ENCODE measurements at places on chromosomes 7 and 10.
A peak's percentile ranks its signal among the peaks of the same experiment; 100 is the strongest.

DNA sequence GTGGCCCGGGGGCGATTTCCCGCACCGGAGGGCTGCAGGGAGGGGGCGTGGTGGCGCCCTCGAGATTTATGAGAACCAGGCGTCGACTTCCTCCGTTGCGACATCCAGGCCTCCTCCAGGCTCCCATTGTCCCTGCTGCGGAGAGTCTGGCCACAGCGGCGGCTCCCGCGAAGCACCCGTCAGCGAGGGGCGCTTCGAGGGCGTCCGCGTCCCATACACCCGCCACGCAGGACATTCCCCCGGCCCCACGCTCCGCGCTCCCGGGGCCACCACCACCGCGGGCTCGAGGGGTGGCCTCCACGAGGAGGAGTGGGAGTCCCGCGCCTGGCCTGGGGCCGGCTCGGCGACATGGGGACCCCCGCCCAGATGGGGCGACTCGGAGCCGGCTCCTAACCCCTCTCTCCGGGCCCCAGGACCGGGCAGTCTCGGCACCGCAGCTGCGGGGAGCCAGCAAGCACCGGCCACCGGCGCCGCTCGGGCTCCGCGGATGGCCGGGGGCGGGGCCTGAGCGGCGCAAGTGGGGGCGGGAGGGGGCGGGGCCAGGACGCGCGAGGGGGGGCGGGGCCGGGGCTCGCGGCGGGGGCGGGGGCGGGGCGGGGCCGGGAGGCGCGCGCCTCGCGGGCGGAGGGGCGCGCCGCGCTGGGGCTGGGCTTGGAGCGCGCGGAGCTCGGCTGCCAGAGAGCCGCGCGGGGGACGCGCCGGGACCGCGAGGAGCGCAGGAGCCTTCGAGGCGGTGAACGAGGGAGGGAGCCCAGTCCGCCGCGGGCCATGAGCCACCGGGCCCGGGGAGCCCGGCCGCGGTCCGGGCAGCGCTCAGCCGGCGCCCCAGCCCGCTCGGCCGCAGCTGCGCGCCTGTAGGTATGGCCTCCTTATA, at the start of gene SH2B2:
Gene SH2B2 (plus strand): TSS at position 632 of the 874 bp plus-strand sequence. CDS start 13,683 bp downstream, outside the sequence.
- DNase-seq = peak; percentile 59

DNA sequence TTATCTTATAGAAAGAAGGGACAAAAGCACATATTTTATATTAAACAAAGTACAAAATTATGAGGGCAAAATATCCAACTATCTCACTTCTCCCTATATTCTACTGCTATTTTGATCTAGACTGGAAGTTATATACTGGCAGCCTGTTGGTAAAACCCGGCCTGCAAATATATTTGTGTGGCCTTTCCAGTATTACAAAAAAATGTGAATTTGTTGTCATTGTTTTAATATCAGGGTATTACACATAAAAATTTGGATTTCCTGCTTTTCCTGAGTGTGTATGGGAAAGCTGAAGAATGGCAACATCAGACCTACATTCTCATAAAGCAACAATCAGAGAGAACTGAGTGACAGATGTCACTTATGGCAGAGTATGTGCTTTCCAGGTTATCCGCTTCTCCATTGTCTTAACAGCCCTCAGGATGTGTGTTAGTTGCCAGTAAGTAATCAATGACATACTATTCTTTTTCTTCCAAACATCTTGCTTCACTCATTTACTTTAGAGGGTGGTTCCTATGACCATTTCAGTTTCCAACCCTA, 7.3 kb downstream of the SYPL1 start:
- no peak for DNase-seq

DNA sequence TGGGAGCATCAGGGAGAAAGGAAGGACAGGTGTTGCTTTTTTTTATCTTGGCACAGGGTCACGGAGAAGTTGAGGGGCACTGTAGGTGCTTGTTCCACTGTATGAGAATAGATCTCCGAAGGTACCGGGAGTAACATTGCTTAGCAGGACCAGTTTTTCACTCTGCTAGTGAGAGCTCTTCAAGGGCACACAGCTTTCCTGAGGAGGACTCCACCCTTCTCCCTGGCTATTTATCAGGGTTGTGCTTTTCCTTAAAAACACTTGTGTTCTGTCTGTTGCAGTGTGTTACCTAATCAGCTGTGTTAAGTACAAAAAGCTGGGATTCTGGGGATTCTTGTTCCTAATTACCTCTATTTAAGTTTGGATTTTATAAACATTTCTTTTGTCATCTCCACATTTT, 160.5 kb downstream of the SND1 start:
- DNase-seq = no peak

DNA sequence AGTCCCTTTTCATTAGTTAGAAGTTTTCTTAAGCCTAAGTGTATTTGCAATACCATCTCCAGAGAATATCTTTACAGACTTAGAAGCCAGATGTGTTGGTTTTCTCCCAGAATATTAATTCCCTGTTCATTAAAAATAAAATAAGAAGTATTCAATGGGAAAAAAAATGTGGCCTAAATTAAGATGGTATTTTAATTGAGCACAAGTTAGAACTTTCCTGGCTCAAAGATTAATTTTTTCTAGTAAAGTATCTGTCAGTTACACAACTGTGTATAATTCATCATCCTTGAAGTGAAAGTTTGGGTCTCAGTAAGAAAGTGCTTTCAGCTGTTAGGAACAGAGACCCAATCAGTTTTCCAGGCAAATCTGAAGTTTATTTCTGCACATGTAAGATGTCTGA, 1179.5 kb upstream of the C7orf33 start:
- DNase-seq = no peak

- DNase-seq = no peak
Observed at GRCh38 chr7:144671429-144671828, 164.4 kb downstream of the TPK1 start.

- no peak for DNase-seq
Observed at GRCh38 chr10:6181249-6181648, 21.5 kb upstream of the PFKFB3 start.

- no peak for DNase-seq
Observed at GRCh38 chr10:46297406-46298204, 10.8 kb downstream of the ANTXRL start.

DNA sequence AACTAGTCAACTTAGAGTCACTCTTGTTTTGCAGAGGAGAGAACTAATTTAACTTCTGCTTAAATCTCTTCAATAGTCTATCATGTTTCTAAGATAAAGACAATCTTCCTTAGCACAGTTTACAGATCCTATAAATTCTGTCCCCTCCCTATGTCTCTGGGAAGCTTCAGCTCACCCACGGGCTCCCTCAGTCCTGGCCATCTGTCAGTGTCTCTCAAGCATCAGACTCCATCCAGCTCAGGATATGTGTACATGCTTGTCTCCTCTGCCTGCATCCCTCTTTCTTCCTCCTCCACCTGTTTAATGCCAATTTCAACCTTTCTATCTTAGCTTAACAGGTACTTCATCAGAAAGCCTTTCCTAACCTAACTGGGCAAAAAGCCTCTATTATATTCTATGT, 177.1 kb upstream of the PTER start:
- DNase-seq = no peak

DNA sequence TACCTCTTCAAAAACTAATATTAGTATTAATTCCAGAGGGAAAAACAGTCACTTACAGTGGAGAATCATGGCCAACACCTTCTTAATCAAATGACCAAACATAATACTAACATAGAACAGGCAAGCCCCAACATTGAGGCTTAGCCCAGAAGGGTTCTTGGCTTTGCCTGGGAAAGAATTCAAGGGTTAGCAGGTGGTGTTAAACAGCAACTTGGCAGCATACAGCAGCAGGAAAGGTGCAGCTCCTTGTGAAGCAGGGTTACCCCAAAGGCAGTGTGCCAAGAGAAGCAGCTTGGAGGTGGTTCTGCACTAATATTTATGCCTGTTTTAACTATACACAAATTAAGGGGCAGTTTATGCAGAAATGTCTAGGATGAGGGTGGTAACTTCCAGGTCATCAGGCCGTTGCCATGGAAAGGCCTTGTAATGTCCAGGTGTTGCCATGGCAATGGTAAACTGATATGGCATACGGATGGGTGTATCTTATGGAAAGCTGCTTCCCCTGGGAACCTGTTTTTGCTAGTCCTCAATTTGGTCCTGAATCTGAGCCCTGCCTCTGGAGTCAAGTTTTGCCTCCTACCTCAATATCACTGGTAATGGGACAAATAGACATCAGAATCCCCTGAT, 27.2 kb upstream of the BEND7 start:
- no peak for DNase-seq

DNA sequence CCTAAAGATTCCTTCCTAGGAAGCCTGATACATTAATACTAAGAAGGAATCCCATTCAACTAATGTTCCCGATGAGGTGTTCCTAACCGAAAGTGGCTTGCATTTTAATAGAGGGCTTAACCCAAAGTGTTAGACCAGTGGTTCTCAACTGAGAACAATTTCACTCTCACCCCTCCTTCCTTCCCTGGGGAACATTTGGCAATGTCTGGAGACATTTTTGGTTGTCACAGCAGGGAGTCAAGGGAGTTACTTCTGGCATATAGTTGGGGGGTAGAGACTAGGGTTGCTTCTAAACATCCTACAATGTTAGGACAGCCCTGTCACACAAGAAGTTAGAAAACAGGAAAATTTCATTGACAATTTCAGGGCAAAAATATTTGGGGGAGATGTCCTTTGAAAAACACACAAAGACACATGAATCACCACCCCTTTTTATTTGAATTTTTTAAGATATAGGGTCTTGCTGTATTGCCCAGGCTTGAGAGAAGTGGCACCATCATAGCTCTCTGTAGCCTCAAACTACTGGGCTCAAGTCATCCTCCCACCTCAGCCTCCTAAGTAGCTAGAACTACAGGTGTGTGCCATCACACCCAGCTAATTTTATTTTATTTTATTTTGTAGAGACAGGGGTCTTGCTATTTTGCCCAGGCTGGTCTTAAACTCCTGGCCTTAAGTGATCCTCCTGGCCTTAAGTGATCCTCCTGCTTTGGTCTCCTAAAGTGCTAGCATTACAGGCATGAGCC, 50.7 kb downstream of the WNT2 start:
- no peak for DNase-seq

GRCh38 chr10:112045938-112046337, 137.6 kb downstream of the GPAM start:
- no peak for DNase-seq

GRCh38 chr7:26186364-26187311, 13.9 kb downstream of the HNRNPA2B1 start:
- DNase-seq = no peak

GRCh38 chr10:15141136-15142054, 27.1 kb downstream of the NMT2 start:
- DNase-seq = peak; percentile 36

DNA sequence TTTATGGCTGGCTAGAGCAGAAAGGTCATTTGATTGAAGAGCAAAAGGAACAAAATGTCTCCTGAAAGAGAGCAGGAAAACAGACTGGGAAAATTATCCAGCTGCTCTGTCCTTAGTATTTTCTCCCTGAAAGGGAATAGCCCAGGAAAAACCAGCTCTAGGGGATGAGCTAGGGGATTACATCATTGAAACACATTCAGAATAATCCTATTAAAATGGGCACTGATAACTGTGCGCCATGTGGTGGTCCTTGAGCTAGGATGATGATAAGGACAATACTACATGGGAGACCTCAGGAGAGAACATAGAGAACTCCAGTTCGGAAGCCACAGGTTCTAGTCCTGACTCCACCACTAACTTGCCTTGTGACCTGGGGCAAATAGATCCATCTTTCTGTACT, 873.8 kb downstream of the TYW1 start:
- DNase-seq = no peak

DNA sequence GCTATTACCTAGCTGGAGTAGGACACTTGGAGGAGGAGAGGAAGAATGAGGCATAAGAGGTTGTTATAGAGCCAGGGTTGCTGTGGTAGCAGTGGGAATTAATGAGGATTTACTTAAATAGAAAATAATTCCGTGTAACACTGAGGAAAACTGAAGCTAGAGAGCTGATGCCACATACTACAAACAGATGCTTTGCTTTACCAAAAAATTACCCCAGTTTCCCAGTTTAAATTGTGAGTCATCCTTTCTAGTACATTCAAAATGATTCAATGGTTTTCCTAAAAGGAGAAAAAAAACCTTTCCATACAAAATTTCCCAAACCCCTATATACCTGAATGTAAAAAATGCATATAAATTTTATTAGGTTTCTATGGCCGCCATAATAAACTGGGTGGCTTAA, 58.3 kb downstream of the ZNF518A start:
- no peak for DNase-seq

DNA sequence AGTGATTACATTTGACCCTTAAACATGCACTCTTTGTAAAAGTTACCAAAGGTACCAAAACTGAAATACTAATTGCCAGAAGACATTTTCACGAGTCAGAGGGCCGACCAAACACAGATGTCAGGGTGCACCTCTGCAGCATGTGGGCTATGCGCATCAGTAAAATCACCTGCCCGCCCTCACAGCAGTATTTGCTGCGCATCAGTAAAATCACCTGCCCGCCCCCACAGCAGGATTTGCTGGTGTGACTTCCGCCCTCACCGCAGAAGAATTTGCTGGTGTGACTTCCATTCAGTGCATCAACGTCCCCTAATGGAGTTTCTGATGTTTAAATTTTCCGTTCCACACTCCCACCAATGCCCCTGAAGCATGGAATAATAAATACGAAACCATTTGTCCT, 202.9 kb downstream of the PTPRN2 start:
- DNase-seq = no peak

GRCh38 chr10:113859261-113859660, 4.8 kb downstream of the NHLRC2 start:
- no peak for DNase-seq

DNA sequence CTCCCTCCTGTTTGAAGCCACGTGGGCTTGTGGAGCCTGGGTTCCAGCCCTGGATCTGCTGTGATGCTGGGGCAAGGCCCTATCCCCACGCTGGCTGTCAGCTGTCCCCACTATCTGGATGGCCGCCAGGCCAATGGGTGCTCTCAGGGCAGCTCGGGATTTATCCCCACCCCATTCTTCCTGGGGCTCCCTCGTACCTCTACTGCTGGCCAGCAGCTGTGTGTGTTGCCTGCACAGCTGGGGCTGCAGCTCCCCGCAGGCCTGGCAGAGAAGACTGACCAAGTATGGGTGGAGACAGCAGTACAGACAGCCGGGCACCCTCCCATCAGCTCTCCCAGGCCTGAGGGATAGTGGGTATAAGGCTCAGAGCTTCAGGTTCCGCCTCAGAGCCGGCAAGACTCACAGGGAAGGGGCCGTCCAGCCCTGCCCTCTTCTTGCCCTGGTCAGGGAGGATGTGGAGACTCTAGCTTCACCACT, 13.6 kb downstream of the CLIP2 start:
- DNase-seq = no peak

GRCh38 chr7:75866489-75867389, 12.1 kb upstream of the RHBDD2 start:
- peak; percentile 82 for DNase-seq

DNA sequence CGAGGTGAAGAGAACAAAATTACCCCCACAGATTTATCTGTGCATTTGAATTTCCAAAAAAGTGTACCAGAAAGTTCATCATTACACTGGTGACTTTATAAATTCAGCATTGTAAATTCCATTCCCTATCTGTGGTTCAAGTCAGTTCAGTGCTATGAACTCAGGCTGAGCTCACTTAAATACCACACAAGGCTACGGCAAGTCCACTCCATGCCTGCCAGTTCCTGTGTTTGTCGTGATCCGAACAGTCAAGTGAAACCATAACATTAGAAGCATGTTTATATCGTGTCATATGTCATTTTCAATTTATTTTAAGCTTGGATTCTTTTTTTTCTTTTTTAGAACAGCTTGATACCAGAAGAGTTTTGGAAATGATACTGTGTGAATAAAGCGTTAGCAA, 14.8 kb downstream of the MBL2 start:
- DNase-seq = no peak
